ENCODE measurements at places on chromosomes 6 and 20.

GRCh38 chr6:152348116-152348515, 289.0 kb downstream of the SYNE1 start:
- DNase-seq = no peak

DNA sequence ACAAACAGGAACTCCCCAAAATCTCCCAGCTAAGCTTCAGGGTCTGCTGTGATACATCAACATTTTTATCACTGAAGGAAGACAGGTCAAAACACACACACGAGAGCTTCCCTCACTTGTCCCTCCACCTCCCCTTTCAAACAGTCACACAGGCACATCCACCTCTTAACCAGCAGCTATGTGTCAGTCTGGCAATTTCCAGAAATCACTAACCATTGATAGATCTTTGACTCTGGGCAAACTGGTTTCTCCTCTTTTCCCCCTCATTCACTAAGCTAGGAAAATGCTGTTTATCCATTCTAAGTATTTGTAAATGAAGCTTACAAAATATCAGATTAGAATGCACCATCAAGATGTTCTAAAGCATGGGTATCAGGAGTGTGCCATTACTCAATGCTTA, 87.8 kb downstream of the DCDC2 start:
- no peak for DNase-seq

DNA sequence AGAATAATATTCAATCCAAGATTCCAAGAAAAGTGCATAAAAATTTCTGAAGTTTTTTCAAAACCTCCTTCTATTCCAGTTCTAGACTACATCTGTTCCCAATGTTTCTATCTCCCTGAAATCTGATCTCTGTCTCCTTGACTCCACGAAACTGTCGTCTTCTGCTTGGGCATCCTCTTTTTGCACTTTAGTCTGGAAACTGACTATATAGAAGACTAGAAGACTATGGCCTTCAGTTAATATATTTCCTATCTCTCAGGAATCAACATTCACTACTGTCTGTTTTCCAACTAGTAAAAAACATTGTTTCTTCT, 745.4 kb upstream of the ADGRB3 start:
- DNase-seq = no peak

GRCh38 chr6:87483929-87484328, 11.2 kb downstream of the SLC35A1 start:
- DNase-seq = peak; percentile 20

GRCh38 chr20:50252701-50253100, 62.1 kb downstream of the CEBPB start:
- no peak for DNase-seq

DNA sequence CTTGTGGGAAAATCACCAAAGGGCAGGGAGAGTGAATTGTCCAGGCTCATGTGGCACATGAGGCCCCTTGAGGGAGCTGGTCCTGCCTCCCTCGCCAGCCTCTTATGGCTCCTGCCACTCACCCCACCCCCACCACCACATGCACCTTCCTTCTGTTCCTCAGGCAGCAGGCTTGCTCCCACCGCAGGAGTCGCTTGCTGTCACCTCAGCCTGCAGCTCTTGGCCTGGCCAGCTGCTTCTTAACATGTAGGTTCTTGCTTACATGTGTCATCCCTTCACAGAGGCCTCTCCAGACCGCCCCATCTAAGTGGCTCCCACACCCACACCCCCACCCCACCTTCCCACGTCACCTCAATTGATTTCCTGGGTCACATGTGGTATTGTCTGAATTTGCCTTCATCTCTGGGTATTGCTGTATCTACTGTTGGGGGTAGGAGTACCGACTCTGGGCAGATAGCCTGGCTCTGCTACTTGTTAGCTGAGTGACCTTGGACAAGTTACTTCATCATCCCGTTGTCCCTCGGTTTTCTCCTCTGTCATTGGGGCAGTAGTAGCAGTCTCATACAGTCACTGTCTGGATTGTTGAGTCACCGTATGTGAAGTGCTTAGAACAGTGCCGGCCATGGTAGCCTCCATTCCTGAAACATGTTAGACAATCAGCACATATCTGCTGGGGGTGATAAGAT, 41.7 kb downstream of the SLC9A8 start:
- no peak for DNase-seq
